NCI-H2081 treated with DMSO at 0.1 percent for 48 hours (cell line): ENCODE measurements at places on chromosomes 1 and 21.

DNA sequence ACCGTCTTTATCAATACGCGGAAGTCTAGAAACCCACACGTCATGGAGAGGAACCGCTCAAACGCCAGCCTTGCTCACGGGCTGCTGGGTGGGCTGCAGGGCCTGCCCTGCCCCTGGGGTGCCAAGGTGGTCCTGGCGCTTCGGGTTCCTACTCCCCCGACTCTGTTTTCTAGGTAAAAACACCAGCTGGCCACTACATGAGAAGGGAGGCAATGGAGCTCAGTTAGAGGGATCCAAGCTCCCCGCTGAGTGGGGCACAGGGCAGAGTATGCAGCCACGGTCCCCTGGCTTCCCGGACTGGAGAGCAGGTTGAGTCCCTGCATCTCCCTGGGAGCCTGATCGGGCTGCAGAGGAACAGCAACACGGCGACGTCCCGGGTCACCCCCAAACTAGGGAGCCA is 41.2 kb upstream of the RIPK4 start:
- no peak for DNase-seq

DNA sequence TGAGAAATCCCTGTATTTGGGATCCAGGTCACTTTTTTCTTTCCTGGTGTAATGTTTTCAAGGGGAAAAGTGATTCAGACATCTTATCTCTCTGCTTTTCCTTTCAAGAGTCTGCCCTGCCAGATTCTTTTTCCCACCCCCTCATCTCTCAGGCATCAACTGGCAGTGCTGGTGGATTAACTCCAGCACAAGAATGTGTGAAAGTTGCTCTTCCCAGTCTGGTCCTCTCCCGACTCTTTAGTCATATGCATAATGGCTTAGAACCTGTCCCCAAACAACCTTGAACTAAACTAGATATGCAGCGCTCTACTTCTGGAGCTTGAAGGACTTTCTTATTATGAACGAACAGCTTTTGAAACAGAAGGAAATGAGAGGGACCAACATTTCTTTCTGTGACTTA is 88.5 kb downstream of the SLC44A5 start:
- DNase-seq, result no peak

DNA sequence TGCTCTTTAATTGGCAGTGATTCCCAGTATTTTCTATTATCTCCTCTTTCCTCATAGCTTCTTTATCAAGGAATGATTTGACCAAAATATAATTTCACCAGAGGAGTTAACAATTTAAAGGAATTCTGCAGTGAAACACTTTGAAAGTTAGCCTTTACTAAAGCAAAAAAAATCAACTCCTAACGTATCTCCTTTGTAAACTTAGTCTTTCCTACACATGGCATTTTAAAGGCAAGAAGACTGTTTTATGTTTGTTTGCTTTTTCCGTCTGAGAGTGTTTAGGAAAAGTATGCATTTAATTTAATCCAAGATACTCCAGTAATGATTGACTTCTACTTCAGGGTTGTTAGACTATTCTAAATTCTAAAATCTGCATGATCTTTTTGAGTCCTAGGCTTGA is 15.9 kb downstream of the ATP6V1G3 start:
- DNase-seq, result no peak

GRCh38 chr1:8790987-8791386 is 26.5 kb downstream of the RERE start:
- no peak for DNase-seq

GRCh38 chr1:22055463-22055862 is 3.0 kb downstream of the CDC42 start:
- DNase-seq, result no peak

DNA sequence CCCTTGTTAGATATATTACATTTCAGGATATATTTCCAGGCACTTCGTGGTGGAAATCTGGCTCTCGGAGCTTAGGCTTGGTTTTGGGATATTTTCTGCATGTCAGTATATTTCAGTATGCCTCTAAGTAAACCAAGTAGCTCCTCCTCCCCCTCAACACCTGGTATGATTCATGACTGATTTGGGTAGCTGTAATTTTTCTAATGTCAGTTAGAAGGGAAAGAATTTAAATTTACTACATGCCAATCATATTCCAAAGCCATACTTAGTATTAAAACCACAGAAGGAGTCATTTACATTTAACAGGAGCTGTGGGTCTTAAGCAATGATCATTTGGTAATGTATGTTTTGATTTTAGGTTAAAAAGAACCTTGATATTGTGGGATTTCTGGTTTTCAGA is 40.6 kb downstream of the ST6GALNAC3 start:
- DNase-seq, result no peak

DNA sequence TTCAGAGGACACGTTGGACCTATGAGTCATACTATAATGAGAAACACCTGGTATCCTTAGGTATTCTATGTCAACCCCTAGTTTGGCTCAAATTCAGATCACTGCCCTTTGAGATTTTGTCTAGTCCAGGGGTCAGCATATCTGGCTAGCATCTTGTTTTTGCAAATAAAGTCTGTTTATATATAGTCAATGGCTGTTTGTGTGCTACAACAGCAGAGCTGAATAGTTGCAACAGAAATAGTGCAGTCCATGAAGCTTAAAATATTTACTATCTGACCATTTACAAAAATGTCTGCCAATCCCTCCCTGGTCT is 48.5 kb upstream of the EDEM3 start:
- no peak for DNase-seq

- DNase-seq, result no peak
Measured at GRCh38 chr1:62230718-62231117, 36.1 kb downstream of the L1TD1 start.

- no peak for DNase-seq
Measured at GRCh38 chr1:165392634-165393571, 36.4 kb upstream of the LMX1A start.

- no peak for DNase-seq
Measured at GRCh38 chr1:12179111-12179519, 12.3 kb downstream of the TNFRSF1B start.

DNA sequence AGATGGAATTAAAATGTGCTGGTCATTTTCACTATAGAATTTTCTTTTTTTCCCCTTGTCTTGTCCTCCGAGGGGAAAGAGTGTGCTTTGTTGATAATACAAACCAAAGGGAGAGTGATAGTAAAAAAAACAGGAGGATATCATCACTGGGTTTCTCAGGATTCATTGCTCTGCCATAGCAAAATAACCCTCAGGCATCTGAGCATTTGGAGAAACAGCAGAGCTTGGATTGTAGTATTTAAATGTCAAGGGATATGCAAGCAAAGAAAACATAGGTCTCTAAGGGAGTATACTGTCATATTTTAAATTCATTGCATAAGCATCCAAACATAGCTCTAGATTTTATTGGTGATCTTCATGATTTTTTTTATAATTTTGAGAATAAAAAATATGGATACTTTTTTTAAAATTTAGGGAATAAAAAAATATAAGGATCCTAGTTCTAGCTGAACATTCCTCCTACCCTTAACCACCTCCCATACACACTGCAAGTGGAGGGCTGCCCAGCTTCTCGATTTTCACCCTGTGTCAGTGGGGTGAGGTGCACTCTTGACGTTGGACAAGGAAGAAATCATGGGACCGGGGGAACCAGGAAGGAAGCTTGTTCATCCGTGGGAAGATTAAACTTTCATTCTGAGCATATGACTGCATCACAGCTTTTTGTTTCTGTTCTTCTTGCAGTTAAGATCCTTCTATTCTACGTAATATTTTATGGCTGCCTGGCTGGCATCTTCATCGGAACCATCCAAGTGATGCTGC is 4.4 kb downstream of the ATP1B1 start:
- DNase-seq, result no peak

- DNase-seq, result no peak
Measured at GRCh38 chr1:115462566-115463076, 124.6 kb upstream of the NGF start.

- no peak for DNase-seq
Measured at GRCh38 chr1:183090391-183091006, 67.3 kb downstream of the LAMC1 start.

- no peak for DNase-seq
Measured at GRCh38 chr1:34779005-34779404, 2.0 kb upstream of the GJB3 start.

DNA sequence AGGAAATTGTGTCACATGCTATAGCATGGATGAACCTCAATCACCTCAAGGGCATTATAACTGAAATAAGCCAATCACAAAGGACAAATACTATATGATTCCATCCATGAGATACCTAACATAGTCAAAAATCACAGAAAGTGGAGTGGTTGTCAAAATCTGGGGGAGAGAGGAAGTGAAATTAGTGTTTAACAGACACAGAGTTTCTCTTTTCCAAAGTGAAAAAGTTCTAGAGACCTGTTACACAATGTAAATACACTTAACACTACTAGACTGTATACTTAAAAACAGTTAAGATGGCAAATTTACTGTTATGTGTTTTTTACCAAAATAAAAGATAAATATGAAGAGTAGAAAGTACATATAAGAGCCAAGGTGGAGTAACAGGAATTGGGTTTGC is 31.8 kb downstream of the ZNF644 start:
- no peak for DNase-seq

GRCh38 chr1:176090766-176091165 is 116.3 kb downstream of the COP1 start:
- DNase-seq, result no peak

- DNase-seq, result no peak
Measured at GRCh38 chr1:218079820-218080219, 205.3 kb upstream of the RRP15 start.

- no peak for DNase-seq
Measured at GRCh38 chr1:115402753-115403184, 64.7 kb upstream of the NGF start.

DNA sequence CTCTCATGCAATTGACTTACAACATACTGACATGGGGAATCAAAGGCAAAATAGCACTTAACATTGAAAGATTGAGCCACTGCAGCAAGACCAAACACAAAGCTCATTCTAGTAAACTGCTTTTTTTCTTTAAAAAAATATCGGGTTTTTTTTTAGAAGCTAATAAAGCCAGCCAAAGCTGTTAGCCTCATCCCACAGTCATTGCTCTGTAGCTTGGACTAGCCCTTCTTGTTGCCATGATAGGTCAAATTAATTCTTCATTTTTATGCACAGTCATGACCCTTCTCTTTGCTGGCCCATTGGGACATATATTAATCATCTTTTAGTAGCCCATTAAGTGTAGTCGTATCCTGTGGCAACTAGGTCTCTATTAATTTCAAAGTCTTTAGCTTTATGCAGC is 231.3 kb downstream of the ADGRL2 start:
- DNase-seq, result no peak

GRCh38 chr1:3956527-3957170 is 56.6 kb upstream of the C1orf174 start:
- DNase-seq, result no peak

DNA sequence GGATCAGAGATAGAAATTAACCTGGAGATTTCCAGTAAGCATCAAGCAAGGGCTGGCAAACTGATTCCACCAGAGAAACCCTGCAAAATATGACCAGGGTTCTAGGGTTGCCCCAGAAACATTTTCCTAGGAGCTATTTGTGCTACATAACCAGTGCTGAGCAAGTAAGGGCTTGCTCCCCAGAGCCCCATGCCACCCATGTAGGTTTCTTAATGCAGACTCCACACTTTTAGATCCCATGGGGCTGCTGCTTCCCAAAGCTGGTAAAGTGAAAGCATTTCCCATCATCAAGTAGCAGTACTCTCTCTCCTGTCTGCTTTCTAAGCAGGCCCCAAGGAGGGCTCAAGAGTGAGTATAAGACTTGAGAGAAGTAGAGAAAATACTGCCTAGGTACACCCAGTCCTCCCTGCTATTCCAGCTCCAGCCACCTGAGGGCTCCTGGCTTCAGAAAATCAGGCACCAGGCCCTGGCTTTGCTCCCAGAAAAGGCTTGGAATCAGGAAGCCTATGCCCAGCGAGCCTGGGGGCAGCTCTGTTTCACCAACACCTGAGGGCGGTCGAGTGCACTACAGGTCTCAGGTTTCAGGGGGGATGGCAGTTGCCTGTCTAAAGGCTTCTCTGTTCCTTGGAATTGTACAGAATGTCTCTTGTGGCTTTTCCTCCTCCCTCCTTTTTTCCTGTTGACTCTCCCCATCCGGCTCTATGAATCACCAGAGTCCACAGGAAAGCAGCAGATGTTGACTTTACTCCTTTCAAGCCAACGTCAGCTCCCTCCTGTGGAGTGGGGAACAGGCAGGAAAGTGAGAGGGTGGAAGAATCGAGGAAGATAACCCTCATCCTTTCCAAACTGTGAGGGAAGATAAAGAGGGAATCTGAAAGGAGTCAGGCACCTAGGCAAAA is 6.2 kb upstream of the ANKRD35 start:
- DNase-seq, result peak; percentile 95

GRCh38 chr1:187390215-187390818 is 561.6 kb downstream of the PLA2G4A start:
- DNase-seq, result no peak

DNA sequence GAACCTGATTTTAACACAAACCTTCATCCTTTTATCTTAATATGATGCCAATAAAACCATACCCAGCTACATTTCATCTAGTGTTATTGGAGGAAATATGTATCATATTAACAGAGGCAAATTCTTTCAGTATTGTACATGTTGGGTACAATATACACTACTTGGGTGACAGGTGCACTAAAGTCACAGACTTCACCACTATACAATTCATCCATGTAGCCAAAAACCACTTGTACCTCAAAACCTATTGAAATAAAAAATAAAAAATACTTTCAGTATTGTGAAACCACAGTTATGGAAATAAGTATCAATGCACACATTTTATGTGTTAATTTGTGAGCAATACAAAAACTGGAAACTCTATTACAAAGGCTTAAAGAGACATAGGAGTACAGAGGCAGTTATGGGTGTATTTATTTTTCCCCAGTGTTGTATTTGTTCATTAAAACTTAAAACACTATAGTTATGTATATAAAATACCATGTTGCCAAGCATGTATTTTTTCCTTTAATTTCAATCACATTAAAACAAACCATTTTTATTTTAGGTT is 25.1 kb upstream of the GPR88 start:
- DNase-seq, result no peak

DNA sequence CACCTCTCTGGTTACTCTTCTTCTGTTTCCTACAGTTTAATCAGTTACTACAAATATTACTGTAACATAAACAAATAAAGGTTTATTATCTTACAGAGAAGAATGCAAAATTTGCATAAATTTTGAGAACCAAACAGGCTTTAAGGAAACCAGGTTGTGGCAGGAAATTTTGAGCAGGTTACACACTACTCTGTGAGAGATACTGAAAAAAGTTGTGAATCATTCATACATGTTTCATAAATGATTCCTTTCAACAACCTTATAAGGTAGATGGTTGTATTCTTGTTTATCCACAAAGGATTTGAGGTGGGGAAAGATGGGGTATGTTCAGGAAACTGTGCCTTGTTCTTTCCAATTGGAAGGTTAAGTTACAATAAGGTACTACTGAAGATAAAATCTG is 58.6 kb downstream of the MAST2 start:
- DNase-seq, result no peak

GRCh38 chr21:31597683-31598082 is 61.8 kb upstream of the SOD1 start:
- DNase-seq, result no peak
